ENCODE measurements at places on chromosomes 3 and 15.
A peak's percentile ranks its signal among the peaks of the same experiment; 100 is the strongest.

DNA sequence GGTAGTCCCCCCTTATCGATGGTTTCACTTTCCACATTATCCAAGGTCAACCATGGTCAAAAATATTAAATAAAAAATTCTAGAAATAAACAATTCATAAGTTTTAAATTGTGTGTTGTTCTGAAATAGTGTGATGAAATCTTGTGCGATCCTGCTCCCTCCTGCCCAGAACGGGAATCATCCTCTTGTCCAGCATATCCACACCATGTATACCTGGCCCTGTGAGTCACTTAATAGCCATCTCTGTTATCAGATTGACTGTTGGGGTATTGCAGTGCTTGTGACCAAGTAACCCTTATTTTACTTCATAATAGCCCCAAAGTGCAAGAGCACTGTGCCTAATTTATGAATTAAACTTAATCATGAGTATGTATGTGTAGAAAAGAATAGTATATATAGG lies 19.1 kb downstream of the FAM81A start:
- peak; percentile 21 for DNase-seq

GRCh38 chr3:173552526-173552925 lies 155.0 kb downstream of the NLGN1 start:
- no peak for DNase-seq

GRCh38 chr3:149487598-149488197 lies 13.2 kb downstream of the TM4SF4 start:
- DNase-seq: no peak

DNA sequence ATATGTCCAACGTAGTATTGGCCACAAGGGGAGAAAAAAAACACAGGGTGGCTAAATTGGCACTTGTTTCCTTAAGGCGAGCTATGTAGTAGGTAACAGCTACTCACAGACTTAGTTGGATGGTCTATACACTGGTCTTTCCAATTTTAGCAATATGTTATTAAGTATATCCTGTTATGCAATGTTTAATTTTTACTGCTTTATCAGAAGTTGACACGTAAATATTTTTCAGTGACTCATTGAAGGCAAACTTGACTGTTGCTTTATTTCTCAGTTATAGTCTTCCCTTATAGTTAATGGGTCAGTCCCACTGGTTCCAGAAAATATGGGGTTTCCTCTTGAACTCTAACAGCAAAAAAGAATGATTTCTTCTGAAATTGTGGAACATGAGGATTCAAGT lies 46.5 kb downstream of the ADPGK start:
- DNase-seq: peak; percentile 32

GRCh38 chr15:78565951-78566774 lies 843 bp downstream of the CHRNA5 start:
- peak; percentile 18 for DNase-seq
